ENCODE measurements at places on chromosomes 12 and 14. TPM values are rescaled to one million over a fixed set of nuclear protein-coding genes. Genes with fewer than 3 reads are reported as not detected.

Gene KRT79
- total RNA-seq: 259 TPM

Gene PLEKHH1
- total RNA-seq: 10.5 TPM

Gene ACVRL1
- total RNA-seq: 36.8 TPM

Gene GPRC5D
- total RNA-seq: 51.1 TPM

Gene KLRC1
- total RNA-seq: not detected

Gene SCARB1
- total RNA-seq: 19.7 TPM

Gene GALNT16
- 8.2 TPM for total RNA-seq

Gene RAB15
- total RNA-seq: 9.4 TPM

Gene BICDL1
- total RNA-seq: 140 TPM

Gene CLEC6A
- total RNA-seq: not detected

Gene MYF6
- not detected for total RNA-seq

Gene DNAJC22
- 0.39 TPM for total RNA-seq

Gene IKZF4
- 2.4 TPM for total RNA-seq

Gene SLC39A2
- total RNA-seq: 49.8 TPM

Gene EFS
- 48.4 TPM for total RNA-seq

Gene PLEK2
- 23.0 TPM for total RNA-seq

Gene KLHL28
- 10.8 TPM for total RNA-seq

Gene KRT73
- 3.0 TPM for total RNA-seq

Gene RAB35
- 34.7 TPM for total RNA-seq

Gene ZFHX2
- total RNA-seq: 0.29 TPM

Gene GPRC5A
- 7.8 TPM for total RNA-seq

Gene PLEKHD1
- 2.4 TPM for total RNA-seq

Gene KCNC2
- 0.10 TPM for total RNA-seq

Gene EID3
- total RNA-seq: 1.1 TPM

Gene GPR68
- 2.5 TPM for total RNA-seq

Gene KRT6A
- total RNA-seq: 84.0 TPM

Gene CAPS2
- total RNA-seq: 6.8 TPM

Gene LLPH
- total RNA-seq: 4.0 TPM

Gene BCL2L2
- total RNA-seq: 69.9 TPM

Gene LYZ
- 6.8 TPM for total RNA-seq

Gene LDHB
- total RNA-seq: 30.3 TPM

Gene DNAI7
- total RNA-seq: 2.5 TPM

Gene CMA1
- total RNA-seq: not detected

Gene BTBD6
- total RNA-seq: 63.2 TPM

Gene RFLNA
- total RNA-seq: 0.91 TPM

Gene CCDC196
- total RNA-seq: not detected

Gene RD3L
- not detected for total RNA-seq

Gene PIP4K2C
- total RNA-seq: 48.9 TPM

Gene DHRS2
- total RNA-seq: 6.0 TPM

Gene PTCSC3
- not detected for total RNA-seq

Gene TTC9
- total RNA-seq: 10.0 TPM

Gene GAS2L3
- 3.7 TPM for total RNA-seq

Gene AQP6
- not detected for total RNA-seq

Gene BDKRB2
- total RNA-seq: 8.4 TPM

Gene A2M
- 123 TPM for total RNA-seq

Gene SRGAP1
- total RNA-seq: 1.6 TPM

Gene OR4K2
- total RNA-seq: not detected

Gene DHH
- not detected for total RNA-seq

Gene GLIPR1L1
- total RNA-seq: not detected

Gene TMTC2
- 17.4 TPM for total RNA-seq

Gene STAC3
- 0.71 TPM for total RNA-seq

Gene CLEC9A
- not detected for total RNA-seq

Gene NTN4
- 11.0 TPM for total RNA-seq
